Umbilical cord (tissue), 2 donors: ENCODE measurements at places on chromosomes 3 and 15. TPM values are rescaled to one million over a fixed set of nuclear protein-coding genes. Genes with fewer than 3 reads are reported as not detected.

- no peak for DNase-seq
Measured at GRCh38 chr15:69128667-69129311, 31.6 kb upstream of the GLCE start.

DNA sequence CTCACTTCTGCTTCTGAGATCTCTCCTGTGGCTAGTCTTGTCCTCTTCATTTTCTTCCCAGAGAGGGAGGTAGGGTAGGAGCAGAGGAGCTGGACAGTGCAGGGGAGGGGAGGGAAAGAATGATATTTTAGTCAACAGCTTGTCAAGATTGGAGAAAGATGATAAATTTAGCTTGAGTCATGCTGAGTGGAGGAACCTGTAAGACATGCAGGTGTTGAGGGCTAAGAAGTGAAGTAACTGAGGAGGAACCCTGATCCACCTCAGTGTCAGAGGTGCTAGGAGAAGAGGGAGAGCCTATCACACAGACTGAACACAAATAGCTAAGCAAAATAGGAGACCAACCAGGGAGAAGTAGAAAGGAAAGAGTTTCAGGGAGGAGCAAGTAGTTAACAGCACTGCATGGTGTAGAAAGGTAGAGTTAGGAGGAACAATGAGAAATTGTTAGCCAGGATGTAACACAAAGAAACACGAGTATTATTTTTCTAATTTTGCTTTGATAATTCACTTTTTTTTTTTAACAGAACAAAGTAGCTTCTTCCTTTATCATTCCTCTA lies 108.2 kb upstream of the CHRM5 start:
- DNase-seq, result no peak

DNA sequence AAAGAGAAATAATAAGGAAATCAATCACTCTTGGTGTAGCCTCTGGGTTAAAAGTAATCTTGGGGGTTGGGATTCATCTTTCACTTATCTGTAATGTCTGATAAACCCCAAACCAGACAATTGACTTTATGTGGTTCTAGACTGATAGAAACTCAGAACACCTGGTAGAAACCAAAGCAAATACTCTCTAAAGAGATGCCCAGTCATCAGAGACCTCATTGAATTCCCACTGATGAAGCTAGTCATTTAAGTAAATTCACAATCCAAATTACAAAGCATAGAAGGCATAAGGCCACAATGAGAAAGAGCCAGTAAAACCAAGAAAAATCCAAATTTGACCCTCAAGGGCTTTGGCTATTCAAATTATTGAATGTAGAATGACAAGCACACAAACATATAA lies 250.6 kb downstream of the MBNL1 start:
- no peak for DNase-seq

DNA sequence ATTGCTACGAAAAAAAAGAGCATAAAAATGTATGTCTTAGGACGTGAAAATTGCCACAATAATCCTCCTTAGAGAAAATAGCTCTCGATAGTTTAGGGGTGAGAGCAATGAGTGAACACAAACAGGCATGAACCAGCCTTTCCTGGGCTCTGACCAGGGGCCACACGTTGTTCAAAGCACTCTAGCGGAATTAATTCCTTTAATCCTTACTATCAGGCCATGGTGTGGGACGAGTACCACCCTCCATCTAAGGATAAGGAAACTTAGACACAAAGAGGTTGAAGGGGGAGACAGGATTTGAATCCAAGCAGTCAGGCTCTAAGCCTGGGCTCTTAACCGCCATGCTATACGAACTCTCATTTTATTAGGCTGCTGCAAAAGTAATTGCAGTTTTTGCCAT lies 81.9 kb upstream of the CACNA2D3 start:
- no peak for DNase-seq

GRCh38 chr15:75640483-75641178 lies 607 bp upstream of the IMP3 start:
- DNase-seq, result peak; percentile 54

DNA sequence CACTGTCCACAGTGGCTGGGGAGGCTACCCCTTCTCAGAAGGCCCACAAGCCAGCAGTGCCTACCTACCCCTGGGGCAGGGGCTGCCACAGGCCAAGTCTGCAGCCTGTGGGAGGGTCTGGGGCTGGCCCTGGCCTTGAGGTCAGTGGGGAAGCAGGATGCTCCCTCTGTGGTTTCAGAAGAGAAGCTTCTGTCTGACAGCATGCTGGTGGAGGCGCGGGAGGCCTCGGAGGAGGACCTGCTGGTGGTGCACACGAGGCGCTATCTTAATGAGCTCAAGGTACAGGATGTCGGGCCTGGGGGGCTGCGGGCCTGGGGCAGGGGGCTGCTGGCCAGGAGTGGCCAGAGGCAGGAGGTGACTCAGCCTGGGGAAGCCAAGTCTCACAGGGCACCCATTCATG lies 3.2 kb downstream of the HDAC11 start:
- no peak for DNase-seq

DNA sequence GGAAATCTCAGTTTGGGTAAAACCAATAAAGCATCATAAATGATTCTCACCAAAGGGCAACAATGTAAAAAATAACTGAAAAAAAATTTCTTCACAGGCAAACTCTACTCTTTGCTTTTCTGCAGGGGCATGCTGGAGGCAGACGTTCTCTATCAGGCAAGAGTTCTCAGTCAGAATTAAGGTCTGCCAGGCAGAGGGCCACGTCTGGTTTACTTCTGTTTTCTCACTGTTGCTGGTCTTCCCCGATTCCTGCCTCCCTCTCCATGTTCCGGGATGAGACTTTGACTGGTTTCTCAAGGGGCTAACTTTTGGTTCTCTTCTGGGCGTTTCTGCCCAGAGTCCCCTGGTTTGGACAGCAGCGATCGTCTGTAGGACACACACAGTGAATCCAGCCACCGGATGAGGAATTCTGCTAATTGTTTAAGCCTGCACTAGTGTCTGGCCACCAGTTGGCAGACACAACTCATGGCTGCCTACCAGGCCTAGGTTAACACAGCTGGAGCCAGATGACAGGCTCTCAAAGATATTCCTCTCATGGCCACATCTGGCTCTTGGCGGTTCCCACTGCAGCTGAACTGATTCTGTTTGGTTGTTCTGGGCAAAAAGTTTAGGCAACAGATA lies 273.1 kb downstream of the FOXP1 start:
- peak; percentile 77 for DNase-seq

DNA sequence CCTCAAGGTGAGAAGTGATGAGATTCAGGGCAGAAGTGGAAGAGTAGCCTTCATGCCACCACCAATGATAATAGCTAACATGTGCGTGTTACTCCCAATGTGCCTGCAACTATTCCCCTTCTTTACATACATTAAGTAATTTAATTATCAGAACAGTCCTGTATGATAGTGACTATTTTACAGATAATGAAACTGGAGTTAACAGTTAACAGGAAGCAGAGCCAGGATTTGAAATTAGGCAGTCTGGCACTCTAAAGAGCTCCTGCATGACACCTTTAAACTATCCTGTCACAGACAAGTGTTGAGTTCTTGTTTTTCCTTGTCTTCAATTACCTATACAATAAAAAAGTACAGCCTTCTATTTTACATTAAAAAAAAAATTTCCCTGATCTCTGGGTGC lies 148.8 kb downstream of the LEKR1 start:
- no peak for DNase-seq

- DNase-seq, result peak; percentile 48
Measured at GRCh38 chr15:101105059-101105891, 146.6 kb downstream of the CHSY1 start.

GRCh38 chr15:74159773-74160172 lies 13.7 kb upstream of the ISLR start:
- no peak for DNase-seq

GRCh38 chr3:117788061-117788460 lies 1078.5 kb downstream of the TUSC7 start:
- peak; percentile 35 for DNase-seq

GRK7 gene
- 4.8 TPM for total RNA-seq
